ENCODE measurements at places on chromosomes 5 and 9. TPM values are rescaled to one million over a fixed set of nuclear protein-coding genes. Genes with fewer than 3 reads are reported as not detected.

The CDKN2B gene
- total RNA-seq: 50.7 TPM

The MYMK gene
- total RNA-seq: not detected

The DMGDH gene
- 7.2 TPM for total RNA-seq

The RFX3 gene
- 2.9 TPM for total RNA-seq

The PAIP1 gene
- 127 TPM for total RNA-seq

The KCNV2 gene
- not detected for total RNA-seq

The FRMD3 gene
- total RNA-seq: 0.36 TPM

The PCDHGC5 gene
- total RNA-seq: 5.3 TPM

The PDE6A gene
- under 0.01 TPM for total RNA-seq

The PCDHB6 gene
- 0.59 TPM for total RNA-seq

The SPATA6L gene
- 0.72 TPM for total RNA-seq
